Ecto neural progenitor cell (in vitro differentiated cells): ENCODE measurements at places on chromosomes 13 and 19.

DNA sequence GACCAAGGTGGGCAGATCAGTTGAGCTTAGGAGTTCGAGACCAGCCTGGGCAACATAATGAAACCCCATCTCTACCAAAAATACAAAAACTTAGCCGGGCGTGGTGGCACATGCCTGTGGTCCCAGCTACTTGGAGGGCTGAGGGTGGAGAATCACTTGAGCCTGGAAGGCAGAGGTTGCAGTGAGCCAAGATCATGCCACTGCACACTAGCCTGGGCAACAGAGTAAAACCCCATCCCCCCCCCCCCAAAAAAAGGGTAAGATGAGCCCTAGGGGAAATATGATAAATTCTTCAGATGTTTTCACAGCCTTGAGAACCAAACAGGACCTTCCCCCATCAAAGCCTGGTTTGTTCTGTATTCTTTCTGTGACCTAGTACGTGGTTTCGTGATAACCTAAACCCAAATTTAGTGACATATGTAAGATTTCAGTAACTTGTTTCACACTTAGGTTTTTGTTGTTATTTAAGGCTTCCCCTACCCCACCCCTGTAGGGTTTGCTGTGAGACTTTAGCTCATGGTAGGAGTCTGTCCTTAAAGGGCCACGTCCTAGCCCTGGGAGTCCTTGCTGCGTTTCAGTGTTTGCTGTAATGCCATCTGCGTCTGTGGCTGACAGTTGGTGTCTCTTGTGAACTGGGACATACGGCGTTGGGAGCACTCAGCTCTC is 49.6 kb downstream of the MYO9B start:
- DNase-seq: no peak

DNA sequence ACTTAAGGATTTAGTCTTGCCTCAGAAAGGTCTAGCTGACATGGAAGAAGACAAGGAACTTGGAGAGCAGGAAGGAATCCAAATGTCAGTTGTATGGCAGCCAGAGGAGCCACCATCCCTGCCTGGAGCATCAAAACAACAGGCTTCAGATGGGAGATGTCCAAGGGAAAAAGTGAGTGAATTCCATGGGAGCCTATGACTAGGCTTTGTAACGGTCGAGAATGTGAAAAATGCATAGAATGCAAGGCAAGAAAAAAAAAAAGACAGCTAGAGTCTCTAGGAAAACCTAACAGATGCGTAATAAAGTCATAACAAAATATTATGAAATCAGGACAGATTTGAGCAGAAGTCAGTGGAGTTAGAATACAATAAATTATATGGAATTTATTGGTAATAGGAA is 183.7 kb upstream of the LSM14A start:
- no peak for DNase-seq

DNA sequence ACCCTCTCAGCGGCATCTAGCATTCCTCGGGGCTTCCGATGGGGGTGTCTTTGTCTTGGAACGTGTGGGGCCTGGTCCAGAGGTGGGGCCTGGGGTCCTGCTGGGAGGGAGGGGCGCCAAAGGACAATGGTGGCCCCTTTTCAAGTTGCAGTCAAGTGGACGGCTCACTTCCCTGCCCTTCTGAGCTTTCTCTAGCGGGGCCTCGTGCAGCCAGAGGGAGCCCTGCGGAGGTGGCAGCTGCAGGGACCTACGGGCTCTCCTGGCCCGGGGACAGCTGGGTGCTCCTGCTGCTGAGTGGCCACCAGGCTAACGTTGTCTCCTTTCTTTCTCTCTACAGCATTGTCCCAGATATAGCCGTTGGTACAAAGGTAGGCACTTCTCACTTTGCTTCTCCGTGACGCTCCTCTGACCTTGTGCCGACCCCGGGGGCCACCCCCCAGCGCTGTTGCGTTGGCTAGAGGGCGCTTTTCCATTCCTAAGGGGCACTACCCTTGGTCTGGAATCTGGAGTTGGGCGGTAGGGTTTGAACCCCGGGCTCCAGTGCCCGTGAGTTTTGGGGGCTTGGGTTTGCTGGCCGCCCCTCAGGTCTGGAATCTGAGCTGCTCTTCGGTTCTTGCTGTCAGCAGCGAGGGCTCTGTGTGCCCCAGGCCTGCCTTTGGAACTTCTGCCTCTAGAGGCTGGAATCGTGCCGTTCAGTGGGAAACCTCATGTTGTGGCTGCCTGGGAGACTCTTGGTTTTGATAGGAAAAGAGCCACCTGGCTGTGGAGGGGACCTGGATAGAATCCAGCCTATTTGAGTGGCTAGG is 2.0 kb downstream of the PTBP1 start:
- DNase-seq: peak; percentile 70

- DNase-seq: no peak
Observed at GRCh38 chr19:41955521-41955920, 3.6 kb downstream of the RABAC1 start.

- no peak for DNase-seq
Observed at GRCh38 chr19:33706631-33707030, 84.9 kb downstream of the CHST8 start.

- no peak for DNase-seq
Observed at GRCh38 chr19:38145623-38146022, 78.4 kb downstream of the DPF1 start.
